CD4-positive, alpha-beta T cell treated with Interleukin-6 for 4 hours (primary cell): ENCODE measurements at places on chromosomes 6 and 20.

DNA sequence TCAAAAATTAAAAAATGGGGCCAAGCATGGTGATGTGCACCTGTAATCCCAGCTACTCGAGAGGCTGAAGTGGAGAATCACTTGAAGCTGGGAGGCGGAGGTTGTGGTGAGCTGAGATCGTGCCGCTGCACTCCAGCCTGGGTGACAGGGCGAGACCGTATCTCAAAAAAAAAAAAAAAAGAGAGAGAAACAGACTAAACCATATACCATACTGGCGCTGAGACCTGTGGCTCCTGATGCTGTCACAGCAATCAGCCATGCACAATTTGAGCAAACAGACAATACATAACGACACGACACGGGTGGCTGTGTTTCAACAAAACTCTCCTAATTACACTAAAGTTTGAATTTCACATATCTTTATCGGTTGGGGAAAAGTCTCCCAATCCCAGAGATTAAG lies 14.9 kb upstream of the CBFA2T2 start:
- no peak for DNase-seq

- no peak for DNase-seq
Observed at GRCh38 chr6:16320533-16321340, 82.3 kb downstream of the GMPR start.

DNA sequence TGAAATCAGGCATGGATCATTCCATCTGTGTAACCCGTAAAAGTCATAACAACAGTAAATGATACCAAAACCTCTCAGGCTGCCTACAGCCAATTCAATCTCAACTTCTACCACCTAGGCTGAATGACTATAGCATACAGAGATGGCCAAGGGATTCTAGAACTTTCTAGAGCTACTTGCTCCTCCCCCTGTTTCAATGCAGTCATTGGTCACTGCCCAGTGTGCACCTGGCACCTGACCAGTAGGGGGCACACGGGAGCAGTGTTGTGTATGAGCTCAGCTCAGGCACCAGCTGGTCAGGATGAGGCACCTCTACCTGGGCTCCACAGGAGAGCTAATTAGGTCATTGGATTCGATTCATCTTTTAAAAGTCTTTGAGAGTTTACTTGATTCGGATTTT lies 86.2 kb downstream of the PLEKHG1 start:
- peak; percentile 53 for DNase-seq

DNA sequence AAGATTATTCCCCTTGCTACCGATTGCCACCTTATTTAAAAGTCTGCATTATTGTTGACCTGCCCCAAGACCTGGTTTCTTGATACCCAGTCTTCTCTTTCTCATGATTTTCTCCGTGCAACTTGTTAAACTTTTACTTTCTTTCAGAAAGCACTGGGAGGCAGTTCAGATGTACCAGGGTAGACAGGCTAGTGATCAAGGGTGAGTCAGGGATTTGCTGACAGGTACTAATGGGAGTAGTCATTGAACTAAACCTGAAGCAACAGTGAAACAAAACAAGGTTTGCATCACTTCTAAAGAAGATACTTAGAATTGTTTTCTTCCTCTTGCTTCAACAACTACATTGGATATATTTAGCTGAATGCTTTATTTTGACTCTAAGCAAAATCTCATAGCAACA lies 124.4 kb downstream of the KCNQ5 start:
- no peak for DNase-seq
